ENCODE measurements at places on chromosomes 16 and 17.

DNA sequence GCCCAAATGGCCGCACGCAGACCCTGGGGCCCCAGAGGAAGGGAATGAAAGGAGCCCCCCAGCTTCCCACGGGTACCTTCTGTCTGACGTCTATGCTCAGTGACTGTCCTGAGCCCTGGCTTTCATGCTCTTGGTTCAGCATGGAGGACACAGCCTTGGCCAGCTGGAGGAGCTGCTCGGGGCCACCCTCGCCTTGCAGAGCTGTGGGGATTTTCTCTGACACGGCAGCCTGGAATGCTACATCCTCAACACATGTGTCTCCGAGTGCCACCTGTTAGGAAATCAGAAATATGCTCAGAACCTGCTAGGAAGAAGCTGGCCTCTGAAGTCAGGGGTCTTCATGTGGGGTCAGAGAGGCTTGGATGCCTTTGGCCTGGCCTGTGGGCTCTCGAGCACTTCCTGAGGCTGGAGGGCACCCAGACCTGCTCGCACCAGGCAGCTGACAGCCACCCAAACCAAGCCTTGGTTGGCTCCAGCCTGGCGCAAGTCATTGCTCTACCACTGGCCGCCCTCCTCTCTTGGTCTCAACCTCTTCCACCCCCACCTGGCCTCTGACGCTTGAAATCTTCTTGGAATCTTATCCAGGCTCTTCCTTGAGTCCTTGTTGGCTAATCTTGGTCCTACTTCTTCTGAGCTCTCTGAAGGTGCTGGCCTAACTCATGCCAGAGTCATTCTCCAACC lies 63.7 kb upstream of the BCO1 start:
- no peak for DNase-seq

GRCh38 chr16:89853306-89853993 lies 19.9 kb upstream of the TCF25 start:
- DNase-seq: no peak

GRCh38 chr17:16947470-16947869 lies 24.4 kb downstream of the TNFRSF13B start:
- DNase-seq: no peak

DNA sequence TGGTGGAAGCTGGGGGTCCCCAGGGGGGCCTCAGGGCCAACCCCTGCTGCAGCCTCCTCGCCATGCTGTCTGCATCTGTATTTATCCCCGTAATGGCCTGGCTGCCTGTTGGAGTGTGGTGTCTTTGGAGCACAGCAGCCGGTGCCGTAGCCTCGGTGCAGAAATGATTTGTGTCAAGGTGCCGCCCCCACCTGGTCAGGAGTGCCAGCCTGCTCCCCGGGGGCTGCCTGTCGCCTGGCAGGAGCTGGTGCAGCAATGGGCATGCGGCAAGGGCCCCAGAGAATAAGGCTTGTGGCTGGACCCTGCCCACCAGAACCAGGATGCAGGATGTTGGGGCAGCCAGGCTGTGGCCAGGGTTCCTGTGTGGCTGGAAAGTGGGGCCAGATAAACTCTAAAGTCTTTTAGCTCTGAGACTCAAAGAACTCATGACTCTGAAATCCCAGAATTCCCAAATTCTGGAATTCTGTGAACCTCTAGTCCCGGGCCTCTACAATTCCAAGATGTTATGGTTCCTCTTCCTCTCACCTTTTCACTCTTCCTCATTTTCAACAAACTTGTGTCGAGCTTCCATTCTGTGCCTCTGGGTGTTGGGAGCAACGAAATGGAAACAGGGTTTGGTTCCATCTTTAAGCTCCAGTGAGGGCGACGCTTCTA lies 5.9 kb downstream of the CPNE2 start:
- DNase-seq: no peak

DNA sequence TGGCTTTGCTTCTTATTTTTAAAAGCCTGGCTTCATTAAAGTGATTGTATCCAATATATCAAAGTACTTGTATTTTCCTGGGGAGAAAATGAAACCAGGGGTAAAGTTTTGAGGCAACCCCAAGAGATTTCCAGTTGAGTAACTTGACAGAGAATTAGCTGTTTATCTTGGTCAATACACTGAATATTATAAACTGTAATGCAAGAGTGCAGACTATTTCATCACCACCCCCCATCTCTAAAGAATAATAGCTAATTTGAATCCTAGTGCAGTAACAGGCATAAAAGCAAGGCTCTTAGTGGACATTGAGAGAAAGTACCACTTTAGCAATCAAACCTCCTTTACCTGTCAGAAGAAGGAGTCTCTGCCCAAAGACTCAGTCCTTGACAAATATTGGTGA lies 27.0 kb downstream of the IRX6 start:
- DNase-seq: no peak

GRCh38 chr17:55743103-55743679 lies 7.7 kb upstream of the PCTP start:
- DNase-seq: no peak

- DNase-seq: no peak
These were observed 292.2 kb downstream of the TOX3 start for GRCh38 chr16:52254746-52255145.

GRCh38 chr17:14302091-14302430 lies 1.2 kb downstream of the HS3ST3B1 start:
- no peak for DNase-seq

- DNase-seq: no peak
These were observed 18.2 kb downstream of the HIGD1B start for GRCh38 chr17:44865931-44866330.

DNA sequence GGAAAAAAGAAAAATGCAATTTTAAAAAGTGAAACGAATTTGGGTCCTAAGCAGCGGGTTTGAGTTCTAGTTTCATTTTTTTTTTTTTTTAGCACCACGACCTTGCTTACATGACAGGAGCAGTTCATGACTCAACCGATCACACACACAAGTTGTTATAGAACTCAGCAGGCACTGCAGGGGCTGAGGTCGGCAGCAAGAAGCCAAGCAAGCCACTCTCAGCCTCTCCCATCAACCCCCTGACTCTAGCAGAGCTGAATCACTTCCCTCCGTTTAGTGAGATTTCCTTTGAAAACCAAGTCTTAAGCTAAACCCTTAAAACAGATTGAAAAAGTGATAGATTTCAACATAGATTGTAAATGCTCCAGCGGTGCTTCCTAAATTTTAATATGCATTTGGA lies 520.8 kb downstream of the HAPSTR1 start:
- DNase-seq: no peak

- no peak for DNase-seq
These were observed 12.4 kb downstream of the NMT1 start for GRCh38 chr17:45073414-45074070.

Measured in thymus (tissue), 14 donors.